GM04504 (cell line): ENCODE measurements at places on chromosomes 5 and 9.

- no peak for DNase-seq
Observed at GRCh38 chr9:14831661-14832060, 78.6 kb downstream of the FREM1 start.

DNA sequence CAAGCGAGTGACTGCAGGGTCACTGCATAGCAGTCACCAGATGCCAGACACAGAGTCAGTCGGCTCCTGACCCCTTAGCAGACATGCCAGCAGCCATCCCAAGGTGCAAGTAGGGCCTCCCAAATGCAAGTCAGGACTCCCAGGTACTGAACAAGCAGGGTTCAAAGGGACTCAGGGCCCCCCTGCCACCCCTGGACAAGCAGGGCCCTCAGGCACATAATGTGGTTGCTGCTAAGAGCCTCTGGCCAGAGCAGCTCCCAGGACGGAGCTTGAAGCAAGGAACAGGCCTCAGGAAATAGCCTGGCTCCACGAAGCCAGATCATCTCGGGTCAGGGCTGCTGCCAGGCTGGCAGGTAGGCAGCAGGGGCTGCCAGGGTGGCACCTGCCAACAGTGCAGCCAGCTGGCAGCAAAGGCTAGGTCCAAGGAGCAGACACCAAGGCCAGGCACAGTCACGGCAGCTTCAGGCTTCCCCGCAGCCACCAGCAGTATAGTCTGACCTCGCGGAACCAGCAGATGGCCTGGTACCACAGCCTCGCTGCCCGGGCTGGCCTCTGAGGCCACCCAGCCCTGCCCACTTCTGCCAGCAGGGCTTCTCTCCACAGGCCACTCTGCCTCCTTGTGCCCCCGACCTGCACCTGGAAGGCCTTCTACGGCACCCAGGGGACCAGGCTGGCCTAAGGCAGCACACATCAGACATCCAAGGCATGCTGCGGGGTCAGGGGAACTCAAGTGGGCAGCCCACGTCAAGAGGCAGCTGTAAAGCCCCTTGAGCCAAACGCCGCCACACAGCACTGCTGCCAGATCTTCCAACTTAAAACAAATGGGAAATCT, 7.4 kb downstream of the EEIG1 start:
- DNase-seq: no peak

DNA sequence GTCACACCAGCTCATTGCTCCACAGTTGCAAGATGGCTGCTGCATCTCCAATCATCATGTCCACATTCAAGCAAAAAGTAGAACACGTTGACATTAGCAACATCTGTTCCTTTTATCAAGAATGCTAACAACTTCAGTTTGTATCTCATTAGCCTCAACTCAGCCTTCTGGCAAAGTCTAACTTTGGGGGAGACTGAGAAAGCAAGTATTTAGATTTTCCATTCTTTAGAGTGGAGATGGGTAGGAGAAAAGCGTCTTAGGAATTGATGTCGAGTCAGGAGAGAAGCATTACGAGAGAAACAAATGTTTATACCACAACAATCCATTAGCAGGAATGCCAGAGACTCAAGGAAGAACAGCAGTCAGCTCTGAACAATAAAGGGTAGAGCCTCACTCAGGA, 446.3 kb downstream of the ENC1 start:
- DNase-seq: no peak

DNA sequence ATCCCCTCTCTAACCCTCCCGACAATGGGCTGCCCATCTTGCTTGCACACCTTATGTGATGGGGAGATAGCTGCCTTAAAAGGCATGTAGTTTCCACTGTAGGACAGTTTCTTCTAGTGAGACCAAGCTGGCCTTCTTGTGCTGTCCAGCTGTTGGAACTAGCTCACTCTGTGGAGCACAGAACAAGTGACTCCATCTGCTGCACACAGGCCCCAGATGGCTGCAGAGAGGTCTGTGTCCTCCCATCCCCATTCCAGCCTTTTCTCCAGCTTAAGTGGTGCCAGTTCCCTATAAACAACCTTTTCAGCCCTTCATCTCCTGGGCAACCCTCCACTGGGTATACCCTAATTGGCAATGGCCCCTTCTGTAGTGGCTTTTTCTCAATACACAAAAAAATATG, 18.7 kb upstream of the PSD2 start:
- DNase-seq: no peak

DNA sequence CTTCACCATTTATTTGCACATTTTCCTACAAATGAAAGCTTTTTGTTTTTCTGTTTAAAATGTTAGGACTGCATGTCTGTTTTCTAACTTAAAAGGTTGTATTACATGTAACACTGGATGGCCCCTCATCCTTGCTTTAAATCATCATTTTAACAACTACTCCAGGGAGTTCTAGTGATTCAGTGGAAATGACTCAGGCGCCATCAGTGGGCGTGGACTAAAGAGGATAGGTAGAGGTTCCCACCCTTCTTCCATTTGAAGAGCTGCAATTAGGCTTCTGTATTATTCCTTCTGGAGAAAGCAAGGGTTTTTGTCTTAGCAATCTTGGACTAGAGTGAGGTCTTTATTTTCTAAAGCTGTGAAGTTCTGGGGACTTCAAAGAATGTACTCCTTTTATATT, 213.7 kb downstream of the TMEM38B start:
- DNase-seq: no peak

- DNase-seq: peak; percentile 9
Observed at GRCh38 chr5:169667896-169668674, 31.0 kb downstream of the DOCK2 start.

DNA sequence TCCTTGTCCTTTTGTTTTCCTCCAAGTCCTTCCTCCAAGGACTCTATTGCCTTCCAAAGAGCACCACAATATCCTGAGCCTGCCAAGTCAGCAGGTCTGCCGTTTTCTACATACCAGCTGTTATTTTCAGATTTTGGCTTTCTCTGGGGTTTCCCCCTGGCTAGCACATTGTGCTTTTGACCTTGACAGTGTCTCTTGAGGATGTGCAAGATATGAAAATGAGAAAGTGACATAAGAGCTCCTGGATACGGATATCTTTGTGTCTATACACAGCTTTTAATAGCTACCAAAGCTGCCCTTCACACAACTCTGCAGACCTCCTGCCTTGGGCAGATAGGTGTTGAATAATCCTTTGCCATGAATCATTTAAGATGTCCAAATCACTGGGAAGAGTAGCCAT, 67.0 kb downstream of the HAPLN1 start:
- DNase-seq: no peak

- DNase-seq: no peak
Observed at GRCh38 chr5:138663009-138663408, 87.8 kb upstream of the HSPA9 start.
